ENCODE measurements at places on chromosomes 3 and 15. TPM values are rescaled to one million over a fixed set of nuclear protein-coding genes. Genes with fewer than 3 reads are reported as not detected.
A peak's percentile ranks its signal among the peaks of the same experiment; 100 is the strongest.

The USP50 gene
- 0.75 TPM for polyA plus RNA-seq

DNA sequence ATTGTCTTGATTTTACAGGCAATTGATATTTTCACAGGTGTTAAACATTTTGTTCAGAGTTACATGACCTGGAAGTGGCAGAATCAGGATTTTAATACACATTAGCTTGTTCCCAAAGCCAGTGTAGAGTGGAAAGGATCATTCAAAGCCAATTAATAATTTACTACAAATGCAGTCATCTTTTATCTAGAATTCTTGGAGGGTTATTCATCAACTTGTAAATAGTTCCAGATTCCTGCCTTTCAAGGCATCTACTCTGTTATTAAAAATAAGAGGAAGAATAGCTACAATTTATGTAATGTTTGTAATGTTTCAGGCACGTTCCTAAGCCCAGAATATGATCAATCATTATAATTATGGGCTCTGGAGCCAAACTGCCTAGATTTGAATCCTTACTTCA lies 358.5 kb downstream of the ZNF385D start:
- DNase-seq, result no peak

DNA sequence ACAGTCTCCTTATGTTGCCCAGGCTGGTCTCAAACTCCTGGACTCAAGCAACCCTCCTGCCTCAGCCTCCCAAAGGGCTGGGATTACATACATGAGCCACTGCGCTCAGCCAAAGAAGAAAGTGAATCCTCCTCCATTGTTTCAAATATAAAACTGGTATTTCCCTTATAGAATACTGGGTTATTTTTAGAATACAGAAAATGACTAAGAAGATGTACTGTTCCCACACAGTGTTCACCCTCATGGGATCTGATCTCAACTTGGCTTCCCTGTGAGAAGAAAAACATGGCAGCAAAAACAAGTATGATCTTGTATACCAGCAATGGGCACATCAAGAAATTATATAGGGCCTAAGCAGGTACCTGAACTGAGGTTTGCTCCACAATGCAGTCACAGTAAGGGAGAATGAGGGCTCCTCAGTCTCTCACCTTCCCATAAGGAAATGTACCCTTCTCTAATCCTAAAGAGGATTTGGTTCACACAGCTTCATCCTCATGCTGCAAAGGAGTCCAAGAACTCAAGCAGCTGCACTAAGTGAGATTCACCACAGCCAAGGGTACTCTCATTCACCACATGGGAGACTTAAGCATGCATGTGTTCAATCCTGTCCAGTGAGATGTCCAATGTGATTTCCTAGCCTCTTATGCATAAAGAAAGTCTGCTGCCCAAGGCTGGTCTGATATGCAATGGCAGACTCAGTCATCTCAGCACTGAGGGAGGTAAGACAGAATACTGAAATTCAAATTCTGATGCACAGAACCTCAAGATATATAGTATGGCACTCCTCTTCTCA lies 25.8 kb downstream of the USP4 start:
- no peak for DNase-seq

- no peak for DNase-seq
These were observed 286.1 kb upstream of the TBL1XR1 start for GRCh38 chr3:177483182-177483967.

- peak; percentile 80 for DNase-seq
These were observed at the start of gene C15orf39 for GRCh38 chr15:75201616-75202250. TSS of gene C15orf39 (plus strand) at chr15:75201882. CDS start at chr15:75206049, 4,167 bp downstream.
